Stimulated activated CD4-positive, alpha-beta T cell treated with anti-CD3 and anti-CD28 coated beads, TNF-alpha, amount 100 ng/mL, for 4 hours (primary cell): ENCODE measurements at places on chromosomes 2 and 18.
A peak's percentile ranks its signal among the peaks of the same experiment; 100 is the strongest.

GRCh38 chr2:150209746-150210145, 277.7 kb downstream of the RND3 start:
- no peak for DNase-seq

GRCh38 chr2:25854613-25855012, 23.7 kb downstream of the ASXL2 start:
- no peak for DNase-seq

- no peak for DNase-seq
Measured at GRCh38 chr18:50711386-50711785, 108.4 kb downstream of the MRO start.

GRCh38 chr2:72694715-72695496, 130.9 kb downstream of the EXOC6B start:
- DNase-seq = no peak

GRCh38 chr2:202703091-202703490, 68.3 kb downstream of the FAM117B start:
- DNase-seq = no peak

DNA sequence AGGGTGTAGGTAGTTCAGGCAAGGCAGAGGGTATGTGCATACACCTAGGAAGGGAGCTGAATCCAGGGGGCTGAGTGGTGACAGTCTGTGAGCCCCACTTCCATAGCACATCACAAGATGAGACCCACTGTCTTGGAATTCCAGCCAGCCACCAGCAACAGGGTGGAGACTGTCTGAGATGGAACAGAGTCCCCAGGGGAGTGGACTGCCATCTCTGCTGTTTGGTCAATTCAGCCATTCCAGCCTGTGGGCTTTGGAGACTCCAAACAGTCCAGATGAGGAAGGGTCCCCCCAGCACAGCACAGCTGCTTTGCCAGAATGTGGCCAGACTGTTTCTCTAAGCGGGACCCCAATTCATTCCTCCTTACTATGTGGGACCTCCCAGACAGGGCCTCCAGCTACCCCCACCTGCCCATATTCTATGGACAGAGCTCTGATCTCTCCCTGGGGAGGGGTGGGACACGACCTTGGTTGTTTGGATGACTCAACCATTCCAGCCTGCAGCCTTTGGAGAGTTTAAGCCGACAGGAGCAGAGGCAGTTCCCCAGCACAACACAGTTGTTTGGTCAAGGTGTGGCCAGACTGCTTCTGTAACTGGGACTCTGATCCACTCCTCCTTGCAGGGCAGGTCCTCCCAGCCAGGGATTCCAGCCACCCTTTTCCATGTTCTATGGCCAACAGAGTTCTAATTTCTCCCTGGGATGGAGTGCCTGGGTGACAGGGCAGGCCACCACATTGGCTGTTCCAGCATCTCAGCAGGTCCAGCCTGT, 178.0 kb downstream of the RND3 start:
- DNase-seq = no peak

- peak; percentile 63 for DNase-seq
Measured at GRCh38 chr2:237072067-237072931, 13.4 kb upstream of the COPS8 start.

DNA sequence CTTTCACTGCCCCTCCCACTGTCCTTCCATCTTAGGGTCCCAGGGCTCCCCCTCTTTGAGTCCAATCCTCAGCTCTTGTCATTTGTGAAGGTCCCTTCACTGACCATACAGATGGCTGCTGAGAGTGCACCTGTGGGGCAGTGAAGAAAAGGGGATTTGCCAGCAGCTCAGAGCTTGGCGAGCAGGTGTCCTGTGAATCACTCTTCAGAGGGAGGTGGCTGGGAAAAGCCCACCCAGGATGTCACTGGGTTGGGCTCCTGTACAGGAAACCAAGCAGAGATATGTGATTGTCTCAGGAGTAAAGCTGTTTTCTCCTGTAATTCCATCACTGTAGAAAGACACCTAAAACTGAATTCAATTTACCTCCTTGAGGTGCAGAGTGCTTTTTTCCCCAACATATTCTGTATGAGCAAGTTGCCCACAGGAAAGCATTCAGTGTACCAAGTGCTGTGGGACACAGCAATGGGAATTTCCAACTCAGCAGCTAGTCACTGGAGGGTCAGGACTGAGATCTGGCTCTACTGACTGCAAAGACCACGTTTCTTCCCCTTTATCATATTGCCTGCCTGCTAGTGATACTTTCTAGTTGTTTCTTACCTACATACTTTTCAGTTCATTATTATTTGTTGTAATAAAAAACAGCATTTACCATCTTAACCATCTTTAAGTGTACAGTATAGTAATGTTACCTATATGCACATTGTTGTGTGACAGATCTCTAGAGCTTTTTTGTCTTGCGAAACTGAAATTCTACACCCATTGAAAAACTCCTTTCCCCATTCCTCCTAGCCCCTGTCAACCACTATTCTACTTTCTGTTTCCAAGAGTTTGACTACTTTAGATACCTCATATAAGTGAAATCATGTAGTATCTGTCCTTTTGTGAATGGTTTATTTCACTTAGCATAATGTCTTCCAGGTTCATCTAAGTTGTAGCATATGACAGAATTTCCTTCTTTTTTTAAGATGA, 239.1 kb downstream of the TSN start:
- DNase-seq = no peak

DNA sequence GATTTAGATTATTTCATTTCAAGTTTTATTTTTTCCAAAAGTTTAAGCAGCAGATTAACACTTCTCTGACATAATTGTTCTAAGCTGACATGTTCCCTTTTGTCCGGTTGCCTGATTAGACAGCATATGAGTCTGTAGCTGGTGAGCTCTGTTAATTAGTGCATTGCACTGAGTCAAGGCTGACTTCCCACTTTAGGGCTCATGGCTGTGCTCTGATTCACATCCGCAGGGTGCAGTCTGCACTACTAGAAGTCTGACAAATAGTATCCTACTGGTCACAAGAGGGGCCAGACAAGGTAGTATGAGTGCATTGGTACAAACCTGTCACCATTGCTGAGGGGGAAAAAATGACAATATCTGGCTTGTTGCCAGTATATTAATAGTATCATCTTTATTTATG, 443.9 kb upstream of the ZNF804A start:
- no peak for DNase-seq
